AG08396 (cell line): ENCODE measurements at places on chromosomes 2 and 18.

- DNase-seq = no peak
Observed at GRCh38 chr18:58769321-58769720, 95.4 kb upstream of the ZNF532 start.

DNA sequence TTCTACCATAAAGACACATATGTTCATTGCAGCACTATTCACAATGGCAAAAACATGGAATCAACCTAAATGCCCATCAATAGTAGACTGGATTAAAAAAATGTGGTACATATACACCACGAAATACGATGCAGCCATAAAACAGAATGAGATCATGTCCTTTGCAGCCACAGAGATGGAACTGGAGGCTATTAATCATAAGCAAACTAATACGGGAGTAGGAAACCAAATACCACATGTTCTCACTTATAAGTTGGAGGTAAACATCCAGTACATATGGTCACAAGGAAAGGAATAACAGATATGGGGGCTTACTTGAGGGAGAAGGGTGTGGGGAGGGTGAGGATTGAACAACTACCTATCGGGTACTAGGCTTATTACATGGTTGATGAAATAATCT is 7.7 kb downstream of the HMSD start:
- no peak for DNase-seq

DNA sequence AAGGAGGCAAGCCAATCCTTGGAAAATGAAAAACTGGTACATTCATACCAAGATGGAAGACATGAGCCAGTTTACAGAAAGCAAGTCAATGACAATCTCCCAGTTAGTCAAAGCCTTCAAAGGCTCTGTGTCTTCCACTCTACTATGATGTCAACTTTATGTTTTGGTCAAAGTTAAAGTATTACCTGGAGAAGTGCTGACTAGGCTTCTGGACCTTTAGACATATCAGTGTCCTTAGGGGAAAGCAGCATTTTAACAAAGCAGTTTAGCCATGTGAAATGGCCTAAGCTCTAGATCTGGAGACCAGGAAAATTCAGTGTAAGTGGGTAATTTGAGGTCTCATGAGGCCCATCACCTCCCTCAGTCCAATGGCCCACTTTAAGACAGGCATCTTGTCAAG is 30.8 kb downstream of the AAK1 start:
- no peak for DNase-seq

DNA sequence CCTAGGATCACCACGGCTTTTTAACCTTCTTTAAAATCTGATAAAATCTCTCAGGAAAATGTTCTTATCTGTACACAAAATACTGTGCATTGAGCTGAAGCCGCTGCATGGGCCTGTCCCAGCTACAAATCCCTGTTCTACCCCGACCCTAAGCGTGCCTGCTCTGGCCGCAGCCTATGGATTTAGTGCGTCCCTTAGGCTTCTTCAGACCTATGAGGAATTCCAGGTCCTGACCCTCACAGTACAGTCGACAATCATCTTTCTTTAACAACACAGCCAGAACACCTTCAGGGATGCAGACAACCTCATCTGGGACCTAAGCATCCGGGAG is 477 bp upstream of the WDCP start:
- no peak for DNase-seq

DNA sequence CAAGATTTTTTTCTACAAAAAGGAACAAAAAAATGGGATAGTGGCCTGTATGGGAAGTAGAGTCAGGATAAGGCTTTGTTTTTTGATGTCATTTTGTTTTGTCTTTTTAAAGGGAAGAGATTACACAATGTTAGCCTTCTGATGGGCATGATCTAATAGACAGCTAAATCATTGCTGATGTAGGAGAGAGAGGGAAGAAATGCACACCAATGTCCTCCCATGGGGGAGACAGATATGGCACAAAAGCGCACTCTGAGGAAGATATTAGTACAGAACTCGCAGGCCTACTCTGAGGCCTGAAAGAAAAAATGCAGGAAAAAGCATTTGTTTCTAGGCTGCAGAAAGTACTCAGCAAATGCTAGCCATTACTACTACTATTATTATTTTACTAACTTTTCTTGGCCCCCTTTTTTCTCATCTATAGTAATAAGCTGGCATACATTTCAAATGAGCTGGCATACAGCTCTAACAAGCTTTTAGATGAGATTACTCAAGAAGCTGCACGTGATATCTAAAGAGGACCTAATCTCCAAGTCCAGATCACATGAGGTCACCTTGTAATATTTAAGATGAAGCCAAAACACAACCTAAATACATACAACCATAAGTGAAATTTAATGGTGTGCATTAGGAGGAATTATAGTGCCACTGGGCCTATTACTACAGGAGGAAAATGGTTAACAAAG is 269.4 kb upstream of the TANK start:
- DNase-seq = no peak

- no peak for DNase-seq
Observed at GRCh38 chr2:7639476-7639875, 722.3 kb downstream of the RNF144A start.

- no peak for DNase-seq
Observed at GRCh38 chr2:37080266-37080665, 3.9 kb downstream of the HEATR5B start.

DNA sequence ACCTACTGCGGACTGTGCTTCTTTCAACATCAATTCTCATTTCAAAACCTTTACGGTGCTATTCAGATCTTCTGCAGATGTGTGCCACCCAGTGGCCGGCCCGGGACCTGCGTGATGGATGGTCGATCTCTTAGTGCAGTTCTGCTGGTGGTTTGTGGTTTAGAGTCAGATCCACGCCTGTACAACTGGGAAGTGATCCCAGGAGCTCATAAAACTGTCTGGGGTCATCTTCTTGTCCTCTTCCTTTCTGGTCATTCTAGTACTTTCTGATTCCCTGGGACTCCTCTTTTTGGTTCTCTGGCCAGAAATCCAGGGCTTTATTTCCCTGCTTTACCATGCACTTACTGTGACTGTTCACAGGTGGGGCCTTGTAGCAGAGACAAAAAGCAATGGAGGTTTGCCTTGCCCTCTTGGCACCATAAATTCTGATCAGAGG is 15.8 kb upstream of the SELENOI start:
- DNase-seq = peak; percentile 76

DNA sequence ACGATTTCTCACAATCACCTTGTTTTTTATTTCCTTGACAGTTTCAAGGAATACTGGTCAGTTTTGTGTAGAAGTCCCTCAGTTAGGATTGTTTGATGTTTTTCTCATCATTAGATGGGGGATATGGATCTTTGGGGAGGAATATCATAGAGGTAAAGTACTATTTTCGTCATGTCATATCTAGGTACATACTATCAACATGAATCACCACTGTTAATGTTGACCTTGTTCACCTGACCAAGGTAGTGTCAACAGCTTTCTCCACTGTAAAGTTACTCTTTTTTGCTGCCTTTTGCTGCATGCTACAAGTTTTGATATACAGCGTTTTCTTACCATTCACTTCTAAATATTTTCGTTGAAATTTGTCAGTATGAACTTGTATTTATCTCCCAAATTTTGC is 32.7 kb downstream of the NLRC4 start:
- no peak for DNase-seq

- no peak for DNase-seq
Observed at GRCh38 chr2:152475982-152476381, 141.0 kb downstream of the FMNL2 start.

GRCh38 chr2:18238209-18238608 is 322.2 kb downstream of the RDH14 start:
- DNase-seq = no peak

DNA sequence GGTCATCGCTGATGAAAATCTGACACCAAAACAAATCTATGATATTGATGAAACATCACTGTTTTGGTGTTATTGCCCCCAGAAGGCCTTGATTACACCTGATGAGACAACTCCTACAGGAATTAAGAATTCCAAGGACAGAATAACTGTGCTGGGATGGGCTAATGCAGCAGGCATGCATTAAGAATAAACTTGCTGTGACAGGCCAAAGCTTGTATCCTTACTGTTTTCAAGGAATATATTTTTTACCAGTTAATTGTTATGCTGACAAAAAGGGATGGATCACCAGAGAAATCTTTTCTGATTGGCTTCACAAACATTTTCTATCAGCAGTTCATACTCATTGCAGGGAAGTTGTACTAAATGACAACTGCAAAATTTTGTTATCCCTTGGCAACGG is 278.2 kb downstream of the IKZF2 start:
- no peak for DNase-seq

DNA sequence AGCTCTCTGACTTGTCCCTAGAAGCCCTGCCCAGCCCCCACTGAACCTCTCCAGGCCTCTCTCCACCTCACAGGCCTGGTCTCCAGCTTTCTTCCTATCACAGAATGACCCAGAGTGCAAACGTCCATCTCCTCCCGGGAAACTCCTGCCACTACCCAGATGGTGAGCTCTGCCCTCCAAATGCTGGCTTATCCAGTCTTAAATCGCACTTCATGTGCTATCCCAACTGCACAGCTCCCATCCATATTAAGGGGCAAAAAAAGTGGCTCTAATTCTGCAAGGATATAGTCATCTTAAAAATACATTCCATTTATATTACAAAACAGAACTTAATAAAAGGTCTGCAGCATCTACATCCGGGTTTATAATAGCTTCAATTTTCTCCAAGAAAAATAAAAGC is 70.8 kb upstream of the CDC42EP3 start:
- no peak for DNase-seq

DNA sequence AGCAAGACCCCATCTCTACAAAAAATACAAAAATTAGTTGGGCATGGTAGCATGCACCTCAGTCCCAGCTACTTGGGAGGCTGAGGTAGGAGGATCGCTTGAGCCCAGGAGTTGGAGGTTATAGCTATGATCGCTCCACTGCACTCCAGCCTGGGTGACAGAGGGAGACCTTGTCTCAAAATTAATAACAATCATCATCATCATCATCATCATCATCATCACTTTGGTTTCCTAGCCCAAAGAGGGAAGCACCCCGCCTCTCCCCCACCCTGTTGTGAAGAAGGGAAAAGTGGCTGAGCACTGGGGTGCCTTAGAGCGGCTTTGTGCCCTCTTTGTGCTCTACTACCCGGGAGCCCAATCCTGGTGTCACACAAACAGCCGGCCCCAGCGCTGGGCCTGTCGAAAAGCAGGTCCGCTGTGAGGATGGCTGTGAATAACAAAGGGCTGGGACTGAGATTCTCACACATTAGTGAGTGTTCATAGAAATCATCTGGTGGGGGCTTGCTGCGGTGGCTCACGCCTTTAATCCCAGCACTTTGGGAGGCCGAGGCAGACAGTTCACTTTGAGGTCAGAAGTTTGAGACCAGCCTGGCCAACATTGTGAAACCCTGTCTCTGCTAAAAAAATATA is 42.6 kb upstream of the ASXL2 start:
- no peak for DNase-seq

- DNase-seq = no peak
Observed at GRCh38 chr2:144452989-144453336, 67.0 kb downstream of the ZEB2 start.

GRCh38 chr2:127397568-127398238 is 9.9 kb upstream of the MAP3K2 start:
- no peak for DNase-seq

- no peak for DNase-seq
Observed at GRCh38 chr18:38635709-38636430, 1070.3 kb upstream of the CELF4 start.

DNA sequence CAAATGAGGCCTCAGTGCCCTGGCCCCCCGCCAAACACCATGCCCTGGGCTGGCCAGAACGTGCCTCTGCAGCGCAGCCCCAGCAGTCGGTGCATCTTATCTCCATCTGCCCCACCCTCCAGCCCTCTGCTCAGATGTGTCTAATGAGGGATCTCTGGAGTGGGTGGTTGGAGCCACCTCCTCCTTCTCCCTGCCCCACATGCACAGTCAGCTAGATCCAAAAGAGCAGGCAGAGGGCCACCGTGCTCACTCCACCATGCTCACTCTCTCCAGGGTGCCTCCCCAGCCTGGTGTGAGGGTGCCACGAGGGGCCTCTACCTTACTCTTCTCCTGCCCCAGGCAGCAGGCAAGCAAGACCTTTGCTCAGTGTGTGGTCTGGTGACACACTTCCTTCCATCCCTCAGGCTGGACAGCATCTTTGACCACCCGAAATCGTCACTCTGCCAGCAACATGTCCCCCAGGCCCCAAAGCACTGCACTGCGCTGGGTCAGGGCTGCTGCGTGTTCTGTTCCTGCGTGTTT is 266.1 kb upstream of the HDAC4 start:
- no peak for DNase-seq

GRCh38 chr2:45458909-45459563 is 152.0 kb downstream of the SRBD1 start:
- peak; percentile 66 for DNase-seq

DNA sequence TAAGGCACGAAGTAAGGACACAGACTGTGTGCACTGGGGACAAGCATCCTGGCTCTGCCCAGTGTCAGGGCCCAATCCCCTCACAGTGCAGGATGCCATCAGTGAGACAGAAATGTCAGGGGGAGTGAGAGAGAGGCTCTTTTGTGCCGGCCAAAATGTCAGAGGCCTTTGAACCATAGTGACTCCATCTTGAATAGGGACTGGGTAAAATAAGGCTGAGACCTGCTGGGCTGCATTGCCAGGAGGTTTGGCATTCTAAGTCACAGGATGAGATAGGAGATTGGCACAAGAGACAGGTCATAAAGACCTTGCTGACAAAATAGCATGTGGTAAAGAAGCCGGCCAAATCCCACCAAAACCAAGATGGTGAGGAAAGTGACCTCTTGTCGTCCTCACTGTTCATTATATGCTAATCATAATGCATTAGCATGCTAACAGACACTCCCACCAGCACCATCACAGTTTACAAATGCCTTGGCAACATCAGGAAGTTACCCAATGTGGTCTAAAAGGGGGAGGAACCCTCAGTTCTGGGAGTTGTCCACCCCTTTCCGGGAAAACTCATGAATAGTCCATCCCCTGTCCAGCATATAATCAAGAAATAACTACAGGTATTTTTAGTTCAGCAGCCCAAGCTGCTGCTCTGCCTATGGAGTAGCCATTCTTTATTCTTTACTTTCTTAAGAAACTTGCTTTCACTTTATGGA is 337.4 kb downstream of the LPIN1 start:
- DNase-seq = no peak

- no peak for DNase-seq
Observed at GRCh38 chr2:220452561-220452960, 825.1 kb downstream of the SLC4A3 start.

GRCh38 chr2:223488814-223489213 is 113.3 kb downstream of the SCG2 start:
- peak; percentile 8 for DNase-seq

GRCh38 chr2:230921806-230922595 is 3.0 kb downstream of the GPR55 start:
- no peak for DNase-seq
